NCI-H1930 (cell line): ENCODE measurements at places on chromosomes 7 and 10.

DNA sequence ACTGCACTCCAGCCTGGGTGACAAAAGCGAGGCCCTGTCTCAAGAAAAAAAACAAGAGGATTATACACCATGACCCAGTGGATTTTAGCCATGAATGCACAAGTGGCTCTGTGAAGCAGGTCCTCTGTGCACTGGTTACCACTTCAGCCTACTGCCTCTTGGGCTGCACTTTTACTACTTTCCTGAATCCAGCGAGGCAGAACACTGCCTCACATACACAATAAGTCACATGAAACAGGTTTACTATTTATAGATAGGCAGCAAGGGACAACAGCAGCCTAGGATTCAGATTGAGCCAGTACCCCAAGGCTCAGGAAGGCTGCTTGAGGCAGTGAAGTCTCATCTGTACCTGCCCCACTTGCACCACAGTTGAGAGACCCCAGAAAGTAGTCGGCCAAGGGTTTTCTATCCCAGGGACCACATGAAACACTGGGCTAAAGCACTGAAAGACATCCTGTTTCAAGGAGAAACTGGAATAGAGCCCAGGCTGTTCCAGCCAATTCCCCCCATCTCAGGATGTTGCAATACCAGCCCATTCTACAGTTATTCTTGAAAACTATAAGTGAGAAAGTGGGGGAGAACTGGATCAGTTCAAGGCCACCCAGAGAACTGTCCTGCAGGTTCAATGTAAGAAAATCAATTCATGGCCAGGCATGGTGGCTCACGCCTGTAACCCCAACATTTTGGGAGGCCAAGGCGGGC is 10.3 kb upstream of the OGDH start:
- DNase-seq = no peak

GRCh38 chr10:132104471-132105301 is 38.9 kb downstream of the JAKMIP3 start:
- DNase-seq = no peak

GRCh38 chr10:59854571-59854970 is 51.8 kb downstream of the CCDC6 start:
- no peak for DNase-seq

DNA sequence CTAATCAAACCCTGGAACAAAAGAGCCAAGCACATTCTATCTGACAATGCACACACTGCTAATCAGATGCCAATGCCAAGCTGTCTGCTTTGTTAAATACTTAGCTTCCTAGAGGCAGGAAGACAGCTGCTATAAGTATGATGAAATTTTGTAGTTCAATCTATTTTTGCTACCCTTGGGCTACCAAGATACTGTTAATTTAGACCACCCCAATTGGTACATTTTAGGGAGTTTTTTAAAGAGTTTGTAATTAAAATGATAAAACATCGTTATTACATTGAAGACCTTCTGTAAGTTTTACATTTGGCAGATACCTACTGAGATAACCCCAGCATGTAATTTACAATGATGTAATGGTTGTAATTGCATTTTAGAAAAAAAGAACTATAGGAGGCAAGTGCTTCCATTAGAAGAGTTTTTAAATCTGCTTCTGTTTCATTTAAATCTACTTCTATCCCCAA is 268.5 kb downstream of the ADK start:
- DNase-seq = no peak

- DNase-seq = no peak
Observed at GRCh38 chr10:104449391-104449790, 95.8 kb downstream of the CFAP58 start.

GRCh38 chr10:1809139-1809741 is 71.9 kb upstream of the ADARB2 start:
- no peak for DNase-seq

GRCh38 chr7:1020849-1021251 is 23.5 kb upstream of the GPR146 start:
- no peak for DNase-seq

GRCh38 chr10:14454629-14455028 is 123.9 kb upstream of the FRMD4A start:
- DNase-seq = no peak

GRCh38 chr7:151883857-151884256 is 6.9 kb upstream of the PRKAG2 start:
- no peak for DNase-seq

DNA sequence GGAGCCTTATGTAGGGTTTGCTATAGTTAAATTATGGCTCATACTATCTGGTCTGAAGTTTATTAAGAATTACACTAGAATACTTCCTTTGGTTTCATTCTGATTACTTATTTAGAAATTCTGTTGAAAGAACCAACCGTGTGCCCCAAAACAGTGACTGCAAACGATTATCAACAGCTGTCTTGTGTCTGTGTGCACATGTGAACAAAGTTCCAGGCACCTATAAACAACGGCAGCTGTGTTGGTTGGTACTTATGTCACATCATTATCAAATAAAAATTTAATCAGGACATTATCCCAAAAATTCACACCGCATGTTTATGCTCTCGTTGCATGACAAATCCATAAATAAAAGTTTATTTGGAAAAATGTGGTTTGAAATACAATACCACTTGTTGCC is 80.6 kb downstream of the USP6NL start:
- no peak for DNase-seq

GRCh38 chr7:121026159-121026558 is 37.6 kb downstream of the CPED1 start:
- no peak for DNase-seq

DNA sequence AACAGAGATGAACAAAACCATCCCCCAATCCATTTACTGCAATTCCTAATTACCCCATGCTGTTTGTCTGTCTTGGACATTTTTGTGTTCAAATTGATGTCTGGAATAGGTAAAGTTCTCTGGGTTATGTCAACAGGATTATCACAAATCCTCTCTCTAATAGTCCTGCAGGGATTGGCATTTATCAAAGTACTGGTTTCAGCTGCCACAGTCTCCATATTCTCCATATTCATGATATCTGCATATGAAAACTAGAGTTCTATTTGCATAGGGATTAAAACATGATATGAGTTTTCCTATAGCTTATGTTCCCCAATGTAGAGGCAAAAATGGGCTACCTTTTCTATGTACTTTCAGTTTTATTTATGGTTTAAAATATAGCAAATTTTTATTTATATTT is 355.8 kb downstream of the ADRA2A start:
- DNase-seq = no peak

DNA sequence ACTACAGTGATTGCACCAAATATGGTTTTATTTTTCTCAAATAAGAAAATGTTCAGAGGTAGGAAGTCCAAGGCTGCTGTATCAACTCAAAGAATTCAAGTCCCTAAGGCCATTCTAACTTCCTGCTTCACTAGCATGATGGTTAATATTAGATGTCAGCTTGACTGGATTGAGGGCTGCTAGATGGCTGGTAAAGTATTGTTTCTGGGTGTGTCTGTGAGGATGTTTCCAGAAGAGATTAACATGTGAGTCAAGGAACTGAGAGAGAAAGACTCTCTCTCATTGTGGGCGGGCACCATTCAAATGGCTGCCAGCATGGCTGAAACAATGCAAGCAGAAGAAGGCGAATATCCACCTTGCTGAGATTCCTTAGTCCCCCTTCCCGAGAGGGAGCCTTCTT is 77.4 kb upstream of the NRBF2 start:
- no peak for DNase-seq

DNA sequence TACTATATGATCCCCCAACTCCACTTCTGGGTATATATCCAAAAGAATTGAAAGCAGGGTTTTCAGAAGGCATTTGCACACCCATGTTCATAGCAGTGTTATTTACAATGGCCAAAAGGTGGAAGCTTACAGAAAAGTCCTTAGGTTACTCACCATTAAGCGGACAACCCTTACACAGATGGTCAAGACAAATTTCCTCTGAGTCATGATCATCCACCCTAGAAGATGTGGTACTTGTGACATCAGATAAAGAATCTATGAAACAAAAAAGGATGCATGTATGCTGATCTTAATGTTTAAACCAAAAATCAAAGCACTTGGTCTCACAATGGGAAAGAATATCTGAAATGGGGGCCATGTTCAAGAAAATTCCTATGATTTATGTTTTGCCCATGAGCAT is 31.1 kb downstream of the ZC3HAV1 start:
- no peak for DNase-seq

DNA sequence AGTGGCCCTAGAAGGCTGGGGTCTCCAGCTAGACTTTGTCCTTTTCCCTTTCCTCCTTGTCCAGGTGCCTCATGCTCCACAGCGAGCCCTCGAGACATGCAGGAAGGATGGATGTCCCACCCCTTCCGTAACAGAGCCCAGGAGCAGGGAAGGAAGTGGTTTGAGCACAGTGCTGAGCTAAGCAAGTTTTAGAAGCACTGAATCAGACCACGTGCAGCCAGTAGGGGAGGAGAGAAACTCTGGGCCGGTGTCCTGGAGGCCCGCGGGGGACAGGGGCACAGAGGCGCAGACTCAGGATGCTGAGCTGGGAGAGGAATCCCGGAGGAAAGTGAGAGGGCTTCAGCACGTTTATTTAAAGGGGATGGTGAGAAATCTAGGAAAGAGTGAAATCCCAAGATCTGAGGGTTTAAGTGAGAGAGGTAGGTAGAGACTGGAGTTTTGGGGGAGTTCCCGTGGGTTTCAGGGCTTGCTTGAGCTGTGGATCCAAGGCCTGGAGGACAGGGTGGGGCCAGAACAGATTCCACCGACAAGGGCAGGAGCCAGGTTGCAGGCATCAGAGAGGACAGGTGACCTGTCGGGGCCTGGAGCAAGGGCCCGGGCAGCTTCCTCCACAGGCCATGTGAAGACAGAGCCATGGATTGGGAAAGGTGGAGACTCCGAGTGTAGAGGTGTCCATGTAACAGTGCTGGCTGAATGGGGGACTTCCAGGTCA is 4.4 kb upstream of the IRF5 start:
- no peak for DNase-seq

- DNase-seq = no peak
Observed at GRCh38 chr7:98418271-98418635, 17.4 kb upstream of the BAIAP2L1 start.

DNA sequence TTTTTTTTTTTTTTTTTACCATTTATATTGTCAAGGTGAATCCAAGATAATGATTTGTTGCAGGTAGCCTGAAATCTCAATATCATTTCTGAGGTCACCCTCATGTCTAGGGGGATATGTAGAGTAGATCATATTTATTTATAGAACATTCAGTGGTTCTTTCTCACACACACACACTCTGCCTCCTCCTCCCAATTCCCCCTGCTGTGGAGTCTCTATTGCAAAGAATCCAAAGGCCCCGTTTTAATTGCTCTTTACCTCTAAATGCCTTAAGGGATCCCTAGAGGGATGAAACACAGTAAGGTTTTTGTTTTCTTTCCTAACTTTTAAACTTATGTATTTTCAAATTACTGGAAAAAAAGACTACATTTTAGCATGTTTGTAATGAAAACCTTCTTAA is 170.0 kb downstream of the PRKG1 start:
- no peak for DNase-seq

GRCh38 chr7:145431834-145432233 is 596.0 kb upstream of the TPK1 start:
- no peak for DNase-seq

- DNase-seq = no peak
Observed at GRCh38 chr7:80273327-80273726, 138.7 kb downstream of the GNAI1 start.

- no peak for DNase-seq
Observed at GRCh38 chr7:96188591-96188991, 133.3 kb downstream of the SLC25A13 start.

DNA sequence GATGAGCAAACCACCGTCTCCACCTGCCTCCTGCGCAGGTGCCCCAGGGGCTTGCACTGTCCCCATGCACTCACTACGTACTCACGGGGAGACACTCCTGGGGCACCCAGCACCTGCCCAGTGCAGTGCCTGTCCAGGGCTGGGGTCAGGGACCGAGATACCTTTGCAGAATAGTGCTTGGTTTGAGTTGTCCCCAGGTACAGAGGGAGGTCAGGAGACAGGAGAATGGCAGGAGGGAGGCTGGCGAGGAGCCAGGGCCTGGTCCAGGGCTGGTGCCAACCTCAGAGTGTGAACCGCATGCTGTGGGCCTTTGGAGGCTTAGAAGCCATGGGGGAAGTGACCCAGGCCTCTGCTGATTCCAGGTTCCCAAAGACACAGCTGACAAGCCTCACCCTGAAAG is 110.1 kb upstream of the GPR26 start:
- DNase-seq = no peak

DNA sequence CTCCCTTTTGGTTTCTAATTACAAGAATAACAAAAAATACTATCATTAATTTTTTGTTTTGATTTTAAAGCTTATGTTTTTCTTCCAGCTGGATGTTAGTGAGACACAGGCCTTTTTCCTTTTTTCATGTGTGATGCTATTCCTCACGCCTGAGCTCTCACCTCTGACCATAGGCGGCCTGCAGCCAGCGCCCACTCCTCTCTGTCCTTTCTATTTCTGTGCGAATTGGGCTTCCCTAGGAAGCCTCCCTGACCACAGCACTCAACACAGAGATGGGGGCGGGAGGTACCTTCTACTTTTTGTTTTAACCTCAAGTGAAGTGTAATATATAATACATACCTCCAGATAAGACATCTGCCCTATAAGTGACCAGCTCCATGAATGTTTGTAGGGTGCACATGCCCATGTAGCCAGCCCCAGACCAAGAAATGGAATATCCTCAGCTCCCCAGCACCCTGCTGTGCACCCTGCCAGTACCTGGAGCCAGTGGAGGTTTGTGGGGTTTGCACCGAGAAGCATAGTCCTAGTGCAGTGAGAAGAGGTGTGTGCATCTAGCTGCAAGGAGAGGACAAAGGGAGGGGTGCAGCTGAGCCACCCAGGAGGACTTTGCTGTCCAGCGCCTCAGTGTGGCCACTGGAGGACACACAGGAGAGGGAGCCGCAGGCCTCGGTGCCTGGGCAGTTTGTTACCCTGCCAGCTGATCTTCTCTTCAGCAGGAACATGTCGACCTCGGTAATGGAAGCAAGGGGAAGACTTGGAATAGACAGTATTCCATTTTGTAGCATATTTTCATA is 38.5 kb downstream of the BNIP3 start:
- no peak for DNase-seq

GRCh38 chr7:47528471-47528870 is 53.4 kb downstream of the TNS3 start:
- no peak for DNase-seq

DNA sequence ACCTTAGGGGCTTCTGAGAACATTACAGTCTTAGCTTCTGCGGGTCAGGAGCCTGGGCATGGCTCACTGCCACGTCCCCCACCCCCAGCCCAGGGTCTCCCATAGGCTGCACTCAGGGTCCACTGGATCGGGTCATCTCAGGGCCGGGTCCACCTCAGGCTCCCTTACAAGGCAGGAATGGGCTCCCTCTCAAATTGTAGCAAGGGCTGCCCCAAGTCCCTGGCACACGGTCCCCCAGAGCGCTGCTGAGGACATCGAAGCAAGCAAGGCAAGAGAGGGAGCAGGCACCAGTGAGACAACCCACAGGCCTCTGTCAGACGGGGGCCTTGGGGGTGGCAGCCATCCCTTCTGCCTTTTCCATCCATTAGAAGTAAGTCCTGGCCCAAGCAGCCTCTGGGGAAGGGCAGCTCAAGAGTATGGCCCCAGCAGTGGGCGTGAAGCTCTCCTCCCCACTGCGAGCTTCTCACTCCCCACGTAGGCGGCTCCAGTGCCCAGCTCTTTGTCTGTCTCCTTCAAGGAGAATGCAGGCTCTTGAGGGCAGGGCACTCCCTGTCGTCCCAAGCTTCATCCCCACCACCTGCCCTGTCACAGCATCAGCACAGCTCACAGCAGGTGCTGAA is 18.0 kb upstream of the RET start:
- no peak for DNase-seq
